Effector CD4-positive, alpha-beta T cell (primary cell): ENCODE measurements at places on chromosomes 4 and X.

DNA sequence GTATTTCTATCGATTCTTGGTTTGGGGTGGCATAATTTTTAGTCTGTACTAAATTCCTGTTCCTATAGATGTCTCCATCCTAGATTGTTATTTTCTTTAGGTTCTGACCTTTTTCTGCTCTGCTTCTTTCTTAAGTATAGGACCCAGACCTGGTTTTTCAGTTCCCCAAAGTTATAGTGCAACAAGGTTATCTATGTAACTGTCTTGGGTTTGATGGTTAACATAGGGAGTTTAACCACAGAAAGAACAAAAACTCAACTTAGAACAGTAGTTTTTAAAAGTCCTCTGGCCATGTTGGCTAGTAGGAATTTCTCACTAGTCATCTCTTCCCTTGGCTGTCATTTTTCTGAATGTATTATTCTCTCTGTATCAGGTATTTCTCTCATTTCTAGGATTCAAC lies 38.8 kb upstream of the MAD2L1 start:
- no peak for DNase-seq

GRCh38 chr4:94626942-94627341 lies 130.8 kb upstream of the BMPR1B start:
- DNase-seq = no peak

- no peak for DNase-seq
These were observed 50.5 kb downstream of the CWH43 start for GRCh38 chr4:49036528-49036927.

GRCh38 chrX:47650164-47651042 lies at the start of gene ELK1:
ELK1 (minus strand) TSS chrX:47650563; CDS start chrX:47641441, 9,122 bp downstream.
- DNase-seq = peak; percentile 86

DNA sequence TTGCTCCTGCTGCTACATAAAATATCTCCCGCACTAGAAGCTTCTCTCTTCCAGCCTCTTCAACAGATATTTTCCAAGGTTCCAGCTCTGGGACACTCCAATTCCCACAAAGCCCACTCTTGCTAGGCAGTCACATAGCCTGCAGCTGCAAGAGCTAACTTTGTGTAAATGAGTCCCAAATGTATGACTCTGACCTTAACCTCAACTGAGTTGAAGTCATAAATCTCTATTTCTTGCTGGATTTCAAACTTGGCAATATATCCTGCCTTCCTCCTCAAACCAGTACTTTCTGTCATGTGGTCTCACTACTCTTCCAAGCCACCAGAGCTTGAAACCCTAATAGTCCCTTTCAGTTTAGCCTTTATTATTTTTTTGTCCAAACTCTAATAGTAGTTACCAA lies 315.4 kb upstream of the GRIA3 start:
- no peak for DNase-seq

DNA sequence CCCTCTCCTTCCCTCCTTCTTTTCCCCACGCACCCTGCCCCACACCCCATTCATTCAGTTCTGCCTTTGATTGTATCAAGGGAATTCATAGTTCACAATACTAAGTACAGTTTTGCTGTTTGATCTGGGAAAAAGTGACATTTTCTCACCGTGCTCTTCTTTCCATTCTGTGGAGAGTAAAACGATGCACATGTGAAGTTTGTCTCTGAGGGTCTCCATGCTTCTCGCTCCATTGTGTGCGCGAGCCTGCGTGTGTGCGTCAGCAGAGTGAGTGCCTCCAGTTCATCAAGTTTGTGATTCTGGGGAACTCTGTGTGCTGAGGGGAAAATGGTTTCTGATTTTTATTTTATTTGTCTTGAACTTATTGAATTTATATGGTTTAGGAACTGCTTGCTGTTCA lies 1.9 kb downstream of the STK26 start:
- DNase-seq = no peak

DNA sequence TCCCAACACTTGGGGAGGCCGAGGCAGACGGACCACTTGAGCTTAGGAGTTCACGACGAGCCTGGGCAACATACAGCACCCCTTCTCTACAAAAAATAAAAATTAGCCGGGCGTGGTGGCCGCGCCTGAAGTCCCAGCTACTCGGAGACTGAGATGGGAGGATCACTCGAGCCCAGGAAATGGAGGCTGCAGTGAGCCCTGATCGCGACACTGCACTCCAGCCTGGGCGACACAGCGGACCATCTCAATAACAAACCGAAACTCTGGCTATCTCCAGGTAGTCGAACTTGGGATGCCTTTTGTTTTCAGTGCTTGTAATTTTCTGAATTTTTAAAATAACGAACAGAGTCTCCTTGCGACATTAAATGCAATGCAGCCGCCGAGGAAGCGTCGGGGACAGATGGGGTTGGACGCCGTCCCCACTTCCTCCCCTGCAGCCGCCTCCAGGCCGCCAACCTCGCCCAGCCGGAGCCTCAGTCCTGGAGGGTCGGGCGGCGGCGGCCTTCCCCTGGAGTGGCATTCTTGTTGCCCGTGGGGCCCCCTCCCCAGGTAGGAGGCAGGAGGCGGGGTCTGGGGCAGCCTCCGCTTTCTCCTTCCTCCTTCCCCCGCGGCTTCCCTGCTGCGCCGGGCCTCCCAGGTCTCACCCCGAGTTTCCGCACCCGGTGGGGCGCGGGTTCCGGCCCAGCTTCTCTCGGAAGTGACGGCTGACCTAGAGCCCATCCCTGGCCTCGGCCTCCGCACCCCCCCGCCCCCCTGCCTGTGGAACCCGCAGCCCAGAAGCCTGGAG lies 14.6 kb downstream of the HMX1 start:
- no peak for DNase-seq

DNA sequence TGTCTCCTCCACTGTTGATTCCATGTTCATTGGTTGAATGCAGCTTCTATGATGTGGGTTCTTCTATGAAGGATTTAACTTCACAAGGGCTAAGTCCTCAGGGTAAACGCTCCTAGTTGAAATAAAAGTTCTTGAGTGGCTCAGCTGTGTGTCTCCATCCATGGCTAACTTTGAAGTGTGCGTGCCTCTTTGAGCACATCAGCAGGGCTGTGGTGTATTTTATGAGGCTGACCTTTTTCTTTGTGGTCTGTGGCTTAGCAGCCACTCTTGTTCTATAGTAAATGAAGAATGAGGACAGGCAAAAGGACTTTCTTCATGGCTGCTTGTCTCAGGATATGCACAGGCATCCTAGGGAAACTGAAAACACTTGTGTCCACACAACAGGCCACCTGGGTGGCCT lies 88.5 kb downstream of the KIT start:
- no peak for DNase-seq

- DNase-seq = peak; percentile 29
These were observed 1.3 kb downstream of the CHST7 start for GRCh38 chrX:46574774-46575381.

GRCh38 chr4:98245226-98245625 lies 16.0 kb upstream of the RAP1GDS1 start:
- no peak for DNase-seq

DNA sequence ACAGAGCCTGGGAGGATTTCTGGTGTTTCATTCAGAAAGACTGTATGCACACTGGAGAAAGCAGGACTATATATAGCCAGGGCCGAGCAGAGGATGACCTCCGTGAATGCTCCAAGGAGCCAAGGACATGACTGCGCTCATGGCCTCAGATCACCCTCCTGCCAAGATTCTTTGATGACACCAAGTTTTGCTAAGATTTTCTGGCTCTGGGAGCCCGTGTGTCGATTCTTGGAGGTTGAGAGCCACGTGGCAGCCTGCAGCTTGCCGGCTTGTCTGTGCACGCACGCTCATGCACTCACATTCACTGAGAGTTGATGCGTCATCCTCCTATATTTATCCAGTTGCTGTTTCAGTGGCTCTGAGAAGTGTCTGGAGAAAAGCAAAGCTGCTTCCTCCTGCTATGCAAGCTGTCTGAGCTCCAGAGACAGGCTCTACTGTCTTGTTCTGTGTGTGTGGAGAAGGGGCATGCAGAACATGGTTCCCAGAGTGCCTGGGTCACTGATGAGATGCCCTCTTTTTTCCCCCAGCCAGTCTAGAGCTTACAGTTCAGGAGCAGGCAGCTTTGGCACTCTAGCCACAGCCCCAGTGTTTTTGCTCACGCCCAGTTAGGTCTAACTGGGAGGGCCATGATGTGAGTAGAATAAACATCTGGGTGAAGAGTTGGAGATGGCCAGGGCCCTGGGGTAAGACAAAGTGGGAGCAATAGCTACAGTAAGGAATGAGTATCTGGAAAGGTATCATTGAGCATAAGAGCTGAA lies 64.9 kb upstream of the SCOC start:
- DNase-seq = no peak

GRCh38 chr4:41643331-41643730 lies 105.2 kb downstream of the PHOX2B start:
- no peak for DNase-seq
